Activated T-helper 2 cell treated with anti-CD3 and anti-CD28 coated beads, Interferon-gamma antibody, Interleukin-2, Interleukin-4, amounts not matched to agents 10 μg/mL and 5 μg/mL and 100 μg/mL, durations not matched to agents 14 hours and 24 hours and 36 hours (primary cell): ENCODE measurements at places on chromosomes 3 and 15.

- H3K36me3 ChIP-seq: no peaks in the 10 kb centered on the region
- no peak overlapping the region for H3K4me3 ChIP-seq
- H3K27ac ChIP-seq: no peak overlapping the region
These were observed 121.0 kb upstream of the MBNL1 start for GRCh38 chr3:152147748-152148147.

DNA sequence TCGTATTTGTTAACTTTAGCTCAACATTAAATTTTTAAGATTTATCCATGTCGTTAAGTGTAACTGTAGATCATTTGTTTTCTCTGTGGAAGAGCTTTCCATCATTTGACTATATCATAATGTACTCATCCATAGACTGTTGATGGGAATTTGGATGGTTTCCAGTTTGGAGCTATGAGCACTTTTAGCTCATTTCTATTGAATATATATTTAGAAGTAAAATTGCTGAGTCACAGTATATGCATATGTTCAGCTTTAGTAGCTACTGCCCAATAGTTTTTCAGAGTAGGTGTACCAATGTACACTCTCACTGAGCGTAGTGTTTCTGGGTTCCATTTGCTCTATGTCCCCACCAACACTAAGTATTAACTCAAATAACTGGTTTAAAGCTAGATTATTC is 263.0 kb downstream of the ULK4 start:
- H3K36me3 ChIP-seq: no peaks in the 10 kb centered on the region
- DNase-seq: no peak

DNA sequence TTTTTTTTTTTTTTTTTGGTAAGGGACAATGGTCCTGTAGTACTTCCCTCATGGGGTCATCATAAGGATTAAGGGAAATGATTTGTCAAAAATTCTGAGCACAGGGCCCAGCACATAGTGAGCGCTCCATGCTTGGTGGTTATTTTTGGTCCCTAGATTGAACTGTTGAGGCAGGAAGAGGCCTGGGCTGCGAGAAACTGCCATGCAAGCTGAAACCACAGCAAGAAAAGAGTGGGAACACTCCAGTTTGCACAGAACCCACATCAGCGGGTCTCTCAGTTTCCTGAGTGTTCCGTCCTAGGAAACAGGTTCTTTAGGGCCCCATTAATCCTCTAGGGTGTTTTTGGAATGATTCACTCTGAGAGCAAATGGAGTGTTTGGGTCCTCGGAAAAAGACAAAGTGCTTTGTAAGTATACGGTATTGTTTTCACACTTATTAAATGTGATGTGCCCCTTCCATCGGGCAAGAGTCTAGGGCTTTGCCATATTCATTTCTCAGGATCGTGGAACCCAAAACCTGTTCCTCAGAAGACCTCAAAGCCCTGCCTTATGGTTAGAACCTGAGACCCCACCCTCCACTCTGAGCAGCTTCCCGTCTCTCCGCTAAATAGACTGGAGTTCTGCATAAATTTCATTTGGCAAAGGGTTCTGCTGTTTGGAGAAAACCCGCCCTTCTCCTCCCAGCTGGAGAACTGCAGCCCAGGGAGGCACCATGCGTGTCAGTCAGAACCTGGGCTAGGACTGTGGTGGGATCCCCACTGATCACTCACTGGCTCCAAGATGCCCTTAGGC is 60.4 kb downstream of the SPSB4 start:
- peaks cover 4% of the 10 kb centered on the region for H3K27me3 ChIP-seq
- H3K4me3 ChIP-seq: no peak overlapping the region
- no peak overlapping the region for H3K27ac ChIP-seq
- no peaks in the 10 kb centered on the region for H3K4me1 ChIP-seq
- no peaks in the 10 kb centered on the region for H3K36me3 ChIP-seq
- no peak for DNase-seq

DNA sequence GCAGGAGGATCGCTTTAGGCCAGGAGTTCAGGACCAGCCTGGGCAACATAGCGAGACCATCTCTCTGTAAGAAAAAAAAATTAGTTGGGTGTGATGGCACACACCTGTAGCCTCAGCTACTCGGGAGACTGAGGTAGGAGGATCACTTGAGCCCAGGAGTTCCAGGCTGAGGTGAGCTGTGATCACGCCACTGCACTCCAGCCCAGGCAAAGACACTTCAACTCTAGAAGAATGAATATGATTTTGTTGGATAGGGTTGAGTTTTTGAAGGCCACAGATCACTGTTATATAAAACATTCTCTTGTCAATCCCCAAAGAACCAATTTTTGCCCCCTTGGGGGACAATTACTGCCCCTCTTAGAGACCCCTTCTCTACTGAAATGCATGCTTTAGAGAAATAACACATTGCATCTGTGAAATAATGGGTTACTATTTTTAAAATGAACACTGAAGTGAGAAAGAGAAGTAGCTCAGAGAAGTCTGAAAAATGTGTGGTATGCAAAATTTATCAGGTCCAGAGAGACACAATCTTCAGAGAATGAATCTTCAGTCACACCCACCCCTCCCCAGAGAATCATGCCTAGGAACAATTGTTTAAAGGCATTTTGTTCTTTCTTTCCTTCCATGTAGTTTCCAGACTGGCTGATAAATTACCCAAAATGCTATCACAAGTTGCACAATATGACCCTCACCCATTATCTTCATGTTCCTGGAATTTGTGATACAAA is 42.7 kb downstream of the METTL6 start:
- no peak overlapping the region for H3K27ac ChIP-seq
- H3K4me1 ChIP-seq: peaks cover 7% of the 10 kb centered on the region
- no peak overlapping the region for H3K4me3 ChIP-seq
- H3K36me3 ChIP-seq: no peaks in the 10 kb centered on the region

DNA sequence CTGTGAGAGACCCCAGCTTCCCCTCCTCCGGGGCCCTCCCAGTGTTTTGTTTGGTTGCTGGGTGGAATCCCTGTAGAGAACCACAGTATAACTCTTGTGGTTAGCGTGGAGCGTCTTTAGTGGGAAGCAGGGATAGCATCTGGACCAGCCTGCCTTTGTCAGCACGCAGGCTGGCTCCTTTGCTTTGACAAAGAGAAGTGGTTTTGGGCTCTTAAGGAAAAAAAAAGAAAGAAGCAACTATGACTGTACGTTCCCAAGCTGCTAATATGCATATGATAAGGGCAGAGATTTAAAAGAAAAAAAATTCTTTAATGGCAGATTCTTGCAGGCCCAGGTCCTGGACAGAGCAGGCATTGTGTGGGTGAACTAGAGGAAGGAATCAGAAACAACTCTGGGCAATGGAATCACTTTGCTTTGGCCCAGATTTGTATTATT is 340.8 kb upstream of the CTDSPL start:
- no peak overlapping the region for H3K27ac ChIP-seq
- DNase-seq: no peak
- H3K36me3 ChIP-seq: no peaks in the 10 kb centered on the region

DNA sequence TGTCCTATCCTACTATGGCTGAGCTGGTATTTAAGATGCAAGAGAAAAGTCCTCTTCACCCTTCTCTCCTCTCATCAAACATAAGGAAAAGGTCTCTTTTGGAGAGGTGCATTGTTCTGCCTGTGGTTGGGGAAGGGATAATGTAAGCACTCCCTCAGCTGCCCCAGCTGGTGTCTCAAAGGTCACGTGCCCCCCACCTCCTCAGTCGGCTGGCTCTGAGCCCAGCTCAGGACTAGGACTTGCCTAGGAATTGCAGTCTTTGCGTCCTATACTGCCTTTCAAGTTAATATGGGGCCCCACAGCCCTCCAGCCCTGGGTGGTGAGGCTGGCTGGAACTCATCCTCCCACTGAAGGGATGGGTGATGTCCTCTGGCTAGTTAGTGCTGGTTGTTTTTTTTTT is 29.7 kb downstream of the OR4F15 start:
- H3K27me3 ChIP-seq: peaks cover 2% of the 10 kb centered on the region
- no peaks in the 10 kb centered on the region for H3K36me3 ChIP-seq
- DNase-seq: no peak
- H3K27ac ChIP-seq: no peak overlapping the region
- no peak overlapping the region for H3K4me3 ChIP-seq

- DNase-seq: peak; percentile 83
- H3K4me3 ChIP-seq: peak overlapping the region; percentile 96
- peak overlapping the region; percentile 97 for H3K27ac ChIP-seq
These were observed 710 bp upstream of the CLK3 start for GRCh38 chr15:74614744-74615507.
